Smooth muscle cell of the umbilical artery (primary cell): ENCODE measurements at places on chromosomes 2 and 18. TPM values are rescaled to one million over a fixed set of nuclear protein-coding genes. Genes with fewer than 3 reads are reported as not detected.

The ACMSD gene
- not detected in 2 replicates for total RNA-seq

The C2orf81 gene
- 0.30 and 0.78 TPM in 2 replicates for total RNA-seq

The BOLL gene
- not detected in 2 replicates for total RNA-seq

The SFT2D3 gene
- total RNA-seq = 4.1 and 5.3 TPM in 2 replicates

The GPAT2 gene
- 2.7 and 11.0 TPM in 2 replicates for total RNA-seq

The ABCG8 gene
- not detected in 2 replicates for total RNA-seq

The DYNAP gene
- not detected in 2 replicates for total RNA-seq

The C2orf92 gene
- 3.1 and 3.9 TPM in 2 replicates for total RNA-seq

The CUL3 gene
- 65.6 and 86.2 TPM in 2 replicates for total RNA-seq

The PMAIP1 gene
- 7.1 and 7.8 TPM in 2 replicates for total RNA-seq

The L3MBTL4 gene
- total RNA-seq = not detected in 2 replicates

The MAP3K20 gene
- 41.0 and 70.0 TPM in 2 replicates for total RNA-seq

The CIB4 gene
- total RNA-seq = not detected in 2 replicates

The MYO7B gene
- 0.09 and 0.59 TPM in 2 replicates for total RNA-seq

The RIT2 gene
- total RNA-seq = not detected in 2 replicates

The GPR45 gene
- not detected in 2 replicates for total RNA-seq

The B4GALT6 gene
- 10.7 and 19.3 TPM in 2 replicates for total RNA-seq

The HMSD gene
- 0.18 and 0.30 TPM in 2 replicates for total RNA-seq

The ERMN gene
- under 0.01 and 0.09 TPM in 2 replicates for total RNA-seq

The PTRHD1 gene
- total RNA-seq = 11.8 and 22.3 TPM in 2 replicates

The MARCHF4 gene
- total RNA-seq = 1.5 and 10.8 TPM in 2 replicates

The SLC11A1 gene
- total RNA-seq = 0.05 and 0.30 TPM in 2 replicates

The KLHL14 gene
- total RNA-seq = not detected in 2 replicates

The IL36B gene
- total RNA-seq = not detected in 2 replicates

The CD8B gene
- total RNA-seq = not detected in 2 replicates

The CFAP65 gene
- not detected in 2 replicates for total RNA-seq
